ENCODE measurements at places on chromosomes 12 and 14.

DNA sequence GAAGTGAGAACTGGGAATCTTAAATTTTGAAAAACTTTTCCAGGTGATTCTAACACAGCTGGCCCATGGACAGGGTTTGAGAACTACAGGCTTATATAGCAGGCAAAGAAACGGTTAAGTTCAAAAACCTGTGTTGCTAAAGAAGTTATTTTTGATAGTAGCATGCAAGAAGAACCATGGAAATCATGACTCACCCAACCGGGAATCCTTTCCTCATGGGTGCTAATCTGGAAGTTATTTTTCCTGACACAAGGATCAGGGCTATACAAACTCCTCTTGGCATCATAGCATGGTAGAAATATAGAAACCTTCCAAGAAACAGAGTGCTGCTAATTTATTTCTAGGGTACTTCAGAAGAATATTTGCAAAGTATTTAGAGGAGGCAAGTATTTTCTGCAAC lies 588.7 kb downstream of the CCER1 start:
- DNase-seq: no peak

GRCh38 chr12:68263366-68263765 lies 10.0 kb upstream of the IL22 start:
- no peak for DNase-seq

- DNase-seq: no peak
These were observed 340.6 kb downstream of the TMEM132D start for GRCh38 chr12:129563266-129563665.

GRCh38 chr14:57816568-57817284 lies 49.2 kb downstream of the SLC35F4 start:
- no peak for DNase-seq

- no peak for DNase-seq
These were observed 287.6 kb upstream of the E2F7 start for GRCh38 chr12:77352946-77353345.

DNA sequence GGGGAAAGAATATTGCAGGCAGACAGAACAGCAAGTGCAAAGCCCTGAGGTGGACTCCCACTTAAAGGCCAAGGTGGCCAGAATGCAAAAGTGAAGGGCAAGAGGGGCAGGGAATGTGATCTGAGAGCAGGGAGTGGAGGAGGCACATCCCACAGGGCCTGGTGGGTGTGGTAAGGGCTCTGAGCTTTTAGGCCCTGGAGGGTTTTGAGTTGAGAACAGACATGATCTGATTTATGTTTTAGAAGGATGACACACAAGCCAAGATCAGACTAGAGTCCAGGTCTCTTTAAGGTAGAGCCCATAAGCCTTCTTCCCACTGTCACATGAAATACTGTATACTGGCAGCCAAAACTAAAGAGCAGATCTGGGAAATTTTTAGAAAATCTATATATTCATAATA lies 162.5 kb downstream of the SLC38A4 start:
- no peak for DNase-seq

DNA sequence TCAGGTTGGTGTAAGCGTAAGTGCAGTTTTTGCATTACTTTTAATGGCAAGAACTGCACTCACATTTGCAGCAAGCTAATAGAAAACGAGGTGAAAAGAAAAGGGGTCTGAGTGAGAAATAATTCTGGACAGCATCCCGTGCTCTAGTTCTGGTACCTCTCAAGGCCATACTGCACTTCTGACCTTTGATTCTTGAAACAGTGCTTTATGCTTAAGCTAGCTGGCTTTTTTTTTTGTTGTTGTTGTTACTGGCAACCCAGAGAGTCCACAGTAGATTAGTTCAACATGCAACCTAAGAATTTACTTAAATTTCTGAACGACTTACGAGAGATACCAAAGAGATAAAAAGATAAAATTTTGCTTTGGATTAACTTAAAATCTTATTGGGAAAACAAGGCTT lies 75.2 kb upstream of the PRKD1 start:
- no peak for DNase-seq

DNA sequence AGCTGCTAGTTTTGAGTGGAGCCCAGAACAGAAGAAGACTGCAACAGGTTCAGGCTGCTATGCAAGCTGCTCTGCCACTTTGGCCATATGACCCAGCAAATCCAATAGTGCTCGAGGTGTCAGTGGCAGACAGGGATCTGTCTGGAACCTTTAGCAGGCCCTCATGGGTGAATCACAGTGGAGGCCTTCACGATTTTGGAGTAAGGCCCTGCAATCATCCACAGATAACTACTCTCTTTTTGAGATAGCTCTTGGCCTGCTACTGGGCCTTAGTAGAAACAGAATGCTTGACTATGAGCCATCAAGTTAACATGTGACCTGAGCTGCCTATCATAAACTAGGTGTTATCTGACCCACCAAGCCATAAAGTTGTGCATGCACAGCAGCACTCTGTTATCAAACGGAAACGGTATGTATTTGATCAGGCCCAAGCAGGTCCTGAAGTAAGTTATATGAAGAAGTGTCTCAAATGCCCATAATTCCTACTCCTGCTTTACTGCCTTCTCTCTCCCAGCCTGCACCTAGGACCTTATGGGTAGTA lies 116.9 kb upstream of the CCDC196 start:
- no peak for DNase-seq

GRCh38 chr12:7695566-7696197 lies at the start of gene GDF3:
Gene GDF3, minus strand, starts transcription at chr12:7695775. Its CDS starts 47 bp downstream, at chr12:7695728.
- no peak for DNase-seq

DNA sequence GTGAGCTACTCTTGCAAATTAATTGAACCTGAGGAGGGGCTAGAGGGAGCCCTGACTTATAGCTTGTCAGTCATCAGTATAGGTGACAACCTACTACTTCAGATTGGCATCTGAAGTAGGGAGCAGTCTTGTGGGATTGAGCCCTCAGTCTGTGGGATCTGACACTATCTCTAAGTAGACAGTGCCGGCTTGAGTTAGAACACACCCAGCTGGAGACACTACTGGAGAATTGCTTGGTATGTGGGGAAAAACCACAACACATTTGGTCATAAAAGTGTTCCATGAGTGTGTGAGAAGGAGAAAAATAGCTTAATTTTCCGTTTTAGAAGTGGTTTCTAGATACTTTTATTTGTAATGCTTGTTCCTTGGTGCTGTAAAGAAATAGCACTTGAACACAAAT lies 30.5 kb upstream of the DDHD1 start:
- DNase-seq: no peak

DNA sequence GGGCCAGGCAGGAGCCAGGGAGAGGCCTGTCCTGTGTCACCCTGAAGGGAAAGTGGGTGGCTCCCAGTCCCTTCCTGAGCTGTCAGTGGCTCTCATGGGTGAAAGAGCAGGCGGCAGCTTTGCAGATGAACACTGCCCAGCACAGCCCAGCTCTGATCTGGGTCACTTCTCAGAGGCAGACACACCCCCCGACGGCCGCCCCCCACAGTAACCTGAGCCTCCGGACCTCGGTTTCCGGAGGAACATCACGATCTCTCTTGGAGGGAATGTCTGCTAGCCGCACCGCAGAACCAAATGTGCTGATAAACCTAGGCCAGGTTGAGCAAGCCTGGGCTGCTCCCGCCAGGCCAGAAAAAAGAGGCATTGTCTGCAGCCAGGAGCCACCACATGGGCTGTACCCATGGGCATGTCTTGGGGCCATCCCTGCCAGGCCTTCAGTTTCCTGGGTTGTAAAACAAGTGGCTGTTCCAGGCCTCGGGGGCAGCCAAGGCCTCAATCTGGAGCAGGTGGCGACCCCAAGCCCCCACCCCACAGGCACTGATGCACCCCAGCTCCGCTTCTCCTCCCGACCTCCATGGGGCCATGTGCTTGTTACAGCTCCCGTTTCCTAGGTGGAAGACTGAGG lies 57.6 kb downstream of the NCOR2 start:
- no peak for DNase-seq

- no peak for DNase-seq
These were observed 44.6 kb downstream of the DDHD1 start for GRCh38 chr14:53108292-53109104.

DNA sequence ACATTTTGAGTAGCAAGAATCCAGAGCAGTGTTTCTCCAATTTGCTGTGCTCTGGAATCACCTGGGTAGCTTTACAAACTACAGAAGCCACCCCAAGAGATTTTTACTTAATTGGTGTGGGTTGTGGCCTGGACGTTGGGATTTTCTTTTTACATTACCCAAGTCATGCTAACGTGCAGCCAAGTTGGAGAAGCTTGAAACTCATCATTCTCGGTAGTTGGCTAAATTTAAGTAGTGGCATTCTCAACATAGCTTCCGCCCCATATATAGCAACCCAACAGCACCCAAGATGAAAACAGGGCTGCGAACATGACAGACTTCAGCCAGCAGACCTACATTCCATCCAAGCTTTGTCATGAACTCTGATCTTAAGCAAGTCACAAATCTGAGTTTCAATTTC lies 25.0 kb downstream of the DAD1 start:
- no peak for DNase-seq

GRCh38 chr14:95314609-95315008 lies 5.1 kb downstream of the CLMN start:
- DNase-seq: no peak

DNA sequence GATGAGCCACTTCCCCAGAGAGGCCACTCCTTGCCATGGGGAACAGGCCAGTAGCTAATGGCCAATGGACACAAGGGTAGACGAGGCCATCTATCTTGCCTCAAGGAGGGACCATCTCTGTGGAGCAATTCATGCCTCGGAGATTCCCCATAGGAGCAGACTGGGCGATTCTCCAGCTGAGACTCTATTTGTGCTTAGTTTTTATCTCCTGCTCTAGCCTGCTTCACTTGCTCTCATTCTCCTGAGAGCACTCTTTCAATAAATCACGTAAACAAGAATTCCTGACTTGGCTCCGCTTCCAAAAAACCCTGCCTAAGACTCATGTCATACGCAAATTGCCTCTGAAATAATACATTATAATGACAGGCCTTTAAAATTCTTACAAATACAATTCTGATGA lies 396.4 kb upstream of the USP15 start:
- no peak for DNase-seq

DNA sequence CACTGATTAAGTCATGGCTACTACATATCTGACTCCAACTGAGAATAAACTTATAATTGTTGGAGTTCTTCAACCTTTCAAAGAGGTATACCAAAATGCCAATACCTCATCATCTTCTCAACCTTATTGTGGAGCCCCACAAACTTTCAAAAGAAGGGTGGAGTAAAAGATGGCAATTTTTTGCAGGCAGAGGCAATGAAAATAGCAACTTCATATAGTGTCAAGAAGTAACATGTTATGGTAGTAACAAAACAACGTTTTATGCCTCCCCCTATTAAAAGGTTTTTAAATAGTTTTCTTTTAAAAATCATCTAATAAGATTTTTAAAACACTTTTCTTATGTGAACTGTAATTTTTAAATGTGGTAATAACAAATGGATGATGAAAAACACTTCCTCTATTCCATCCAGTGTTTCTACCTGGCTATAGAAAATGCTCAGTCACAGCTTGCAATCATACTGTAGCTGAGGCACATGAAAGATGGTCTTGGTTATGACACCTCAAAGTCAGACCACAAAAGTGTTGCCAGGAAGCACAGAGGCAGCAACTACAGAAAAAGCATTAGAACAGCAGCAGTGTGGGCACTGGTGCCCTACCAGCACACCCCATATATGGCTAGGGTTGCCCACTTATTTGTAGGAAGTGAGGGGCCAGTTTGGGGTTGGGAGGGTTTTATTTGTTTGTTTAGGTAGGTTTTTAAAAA lies 7.0 kb downstream of the PPP1R12A start:
- DNase-seq: no peak

DNA sequence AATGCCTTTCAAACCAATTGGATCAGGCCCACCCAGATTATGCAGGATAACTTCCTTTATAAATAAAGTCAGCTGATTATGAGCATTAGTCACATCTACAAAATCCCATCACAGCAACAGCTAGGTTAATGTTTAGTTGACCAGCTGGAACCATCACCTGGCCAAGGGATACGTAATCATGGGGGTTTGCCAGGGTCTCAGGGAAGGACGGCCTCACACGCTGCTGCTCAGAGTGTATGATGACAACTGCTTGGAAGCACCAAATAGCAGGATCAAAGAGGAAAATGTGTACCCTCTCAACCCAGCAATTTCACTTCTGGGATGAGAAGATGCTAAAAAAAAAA lies 162.6 kb downstream of the SLC15A4 start:
- no peak for DNase-seq

DNA sequence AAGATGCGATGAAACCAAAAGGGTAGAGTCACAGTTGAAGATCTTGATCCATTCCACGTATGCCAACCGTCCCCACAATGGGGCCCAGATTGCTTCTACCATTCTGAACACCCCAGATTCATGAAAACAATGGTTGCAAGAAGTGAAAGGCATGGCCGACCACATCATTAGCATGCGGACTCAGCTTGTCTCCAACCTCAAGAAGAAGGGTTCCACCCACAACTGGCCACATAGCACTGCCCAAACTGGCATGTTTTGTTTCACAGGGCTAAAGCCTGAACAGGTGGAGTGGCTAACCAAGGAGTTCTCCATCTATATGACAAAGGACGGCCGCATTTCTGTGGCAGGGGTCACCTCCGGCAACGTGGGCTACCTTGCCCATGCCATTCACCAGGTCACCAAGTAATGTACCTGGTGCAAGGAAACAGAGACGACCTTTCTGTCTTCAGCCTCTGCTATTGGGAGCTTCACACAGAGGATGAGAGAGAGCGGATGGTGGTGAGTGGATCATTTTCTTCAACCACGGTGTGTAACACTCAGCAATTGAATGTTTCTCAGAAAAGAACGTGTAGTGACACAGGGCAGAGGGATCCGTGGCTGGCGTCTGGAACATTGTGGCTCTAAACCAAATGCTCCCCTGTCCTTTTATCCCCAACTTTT lies 26.8 kb upstream of the CLEC2D start:
- no peak for DNase-seq

DNA sequence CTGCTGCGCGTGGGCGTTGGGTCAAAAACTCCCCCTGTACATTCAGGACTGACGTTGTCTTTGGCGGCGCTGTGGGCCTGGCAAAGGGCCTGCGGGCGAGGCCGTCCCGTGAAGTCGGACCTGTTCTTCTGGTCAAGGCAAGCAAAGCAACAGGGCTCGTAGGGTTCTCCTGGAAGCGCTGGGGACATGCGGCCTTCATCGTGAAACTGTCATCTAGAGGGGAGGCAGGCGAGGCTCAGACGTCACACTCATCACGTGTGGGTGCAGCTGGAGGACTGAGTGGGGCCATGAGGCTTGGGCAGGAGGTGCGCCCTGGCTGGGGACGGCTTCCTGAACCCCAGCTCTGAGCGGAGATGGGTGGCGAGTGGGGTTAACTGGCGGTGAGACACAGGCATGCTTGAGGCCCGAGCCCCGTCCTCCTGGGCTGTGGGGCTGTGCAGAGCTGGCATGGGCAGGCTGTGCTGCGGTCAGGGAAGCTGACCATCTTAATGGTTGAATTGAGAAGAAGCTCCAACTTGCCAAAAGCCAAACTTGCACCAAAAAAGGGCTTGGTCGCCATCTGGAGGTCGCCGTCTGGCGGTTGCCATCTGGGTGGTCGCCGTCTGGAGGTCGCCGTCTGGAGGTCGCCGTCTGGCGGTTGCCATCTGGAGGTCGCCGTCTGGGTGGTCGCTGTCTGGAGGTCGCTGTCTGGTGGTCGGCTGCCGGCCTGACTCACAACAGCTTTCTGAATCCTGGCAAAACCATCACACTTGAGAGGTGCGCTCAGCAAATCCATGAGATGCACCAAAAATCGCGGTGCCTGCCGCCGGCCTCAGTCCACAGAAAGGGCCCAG lies 66.2 kb downstream of the NOC4L start:
- DNase-seq: no peak

- DNase-seq: no peak
These were observed 5.3 kb upstream of the HAUS4 start for GRCh38 chr14:22962061-22962676.

GRCh38 chr12:109432431-109432830 lies 44.7 kb downstream of the KCTD10 start:
- no peak for DNase-seq

GRCh38 chr12:58888131-58888783 lies 32.0 kb downstream of the LRIG3 start:
- no peak for DNase-seq

GRCh38 chr12:2390850-2391390 lies 338.1 kb downstream of the CACNA1C start:
- DNase-seq: no peak
